ENCODE measurements at places on chromosomes 6 and 20. TPM values are rescaled to one million over a fixed set of nuclear protein-coding genes. Genes with fewer than 3 reads are reported as not detected.

DNA sequence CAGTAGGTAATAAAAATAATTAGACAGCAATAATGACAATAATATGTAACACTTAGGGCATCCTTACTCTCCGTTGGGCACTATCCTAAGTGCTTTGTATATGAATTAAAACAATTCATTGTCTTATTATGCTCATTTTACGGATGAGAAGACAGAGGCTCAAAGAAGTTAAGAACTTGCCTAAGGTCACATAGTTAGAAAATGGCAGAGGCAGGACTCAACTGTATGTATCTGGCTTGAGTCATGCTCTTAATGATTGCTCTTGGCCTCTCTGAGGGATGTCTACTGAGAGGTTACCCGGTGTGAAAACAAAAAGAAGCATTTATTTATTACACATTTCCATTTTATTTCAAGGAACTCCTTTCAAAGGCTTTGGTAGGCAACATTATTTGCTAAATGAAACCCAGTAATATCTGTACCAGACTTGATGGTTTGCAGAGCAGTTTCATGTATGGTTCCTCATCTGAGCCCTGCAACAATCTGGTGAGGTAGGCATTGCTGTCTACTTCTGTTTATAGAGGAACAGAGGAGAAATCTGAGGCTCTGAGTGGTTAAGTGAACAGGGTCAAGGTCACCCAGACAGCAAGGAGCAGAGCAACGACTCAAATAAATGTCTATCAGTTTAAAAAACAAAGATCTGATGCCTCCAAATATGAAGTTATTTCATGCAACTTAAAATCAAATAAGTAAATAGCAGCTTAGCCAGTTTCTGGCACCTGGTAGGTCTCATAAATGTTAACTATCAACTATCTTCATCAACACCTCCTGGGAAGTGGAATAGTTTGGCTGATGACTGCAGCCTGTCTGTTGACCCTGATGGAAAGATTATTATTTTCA is 4.2 kb upstream of the PARD6B start:
- no peak for DNase-seq

GRCh38 chr20:63691711-63692435 is 4.6 kb upstream of the TNFRSF6B start:
- DNase-seq = no peak

DNA sequence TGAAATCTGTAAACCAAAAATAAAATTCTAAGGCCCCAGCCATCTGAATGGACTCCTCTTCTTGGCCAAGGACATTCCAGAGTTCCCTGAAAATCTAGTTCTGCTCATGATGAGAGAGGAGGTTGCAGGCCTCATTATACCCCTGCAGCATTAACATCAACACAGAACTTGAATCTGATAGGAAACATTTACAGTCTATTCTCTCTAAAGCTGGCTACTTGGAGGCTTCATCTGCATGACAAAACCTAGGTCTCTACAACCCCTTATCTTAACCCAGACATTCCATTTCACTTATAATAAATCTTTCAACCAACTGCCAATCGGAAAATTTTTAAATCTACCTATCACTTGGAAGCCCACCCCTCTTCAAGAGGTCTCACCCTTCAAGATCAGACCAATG is 15.7 kb downstream of the RTN4IP1 start:
- no peak for DNase-seq

DNA sequence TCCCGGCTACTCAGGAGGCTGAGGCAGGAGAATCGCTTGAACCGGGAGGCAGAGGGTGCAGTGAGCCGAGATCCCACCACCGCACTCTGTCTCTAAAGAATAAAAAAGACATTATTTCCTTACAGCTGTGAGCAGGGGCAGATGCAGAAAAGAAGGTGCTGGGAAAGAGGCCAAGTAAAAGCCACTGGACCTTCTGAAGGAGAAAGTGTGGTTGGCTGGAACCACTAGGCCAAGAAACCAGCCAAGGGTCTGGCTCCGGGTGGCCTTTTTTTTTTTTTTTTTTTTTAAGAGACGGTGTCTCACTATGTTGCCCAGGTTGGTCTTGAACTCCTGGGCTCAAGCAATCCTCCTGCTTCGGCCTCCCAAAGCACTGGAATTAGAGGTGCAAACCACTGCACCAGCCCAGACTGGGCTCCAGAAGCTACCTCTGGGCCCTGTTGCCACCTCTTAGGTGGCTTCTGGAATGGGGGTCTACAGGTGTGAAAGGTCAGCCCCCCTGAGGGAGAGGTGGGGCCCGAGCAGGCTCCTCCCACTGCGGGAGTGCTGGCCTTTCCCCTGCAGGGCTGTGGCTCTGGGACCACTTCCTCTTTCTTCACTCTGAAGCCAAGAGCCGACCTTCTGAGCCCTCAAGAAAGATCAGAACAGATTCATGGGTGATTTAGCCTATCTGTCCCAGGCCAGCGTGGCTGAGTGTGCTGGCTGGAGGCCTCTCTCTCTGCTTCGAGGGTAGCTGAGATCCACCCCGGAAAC is at the start of gene FGD2:
FGD2 (plus strand) TSS at position 595 of the 750 bp plus-strand sequence. CDS start 163 bp downstream, outside the sequence.
- no peak for DNase-seq

- DNase-seq = no peak
These were observed 14.9 kb upstream of the FAM210B start for GRCh38 chr20:56343861-56344381.

DNA sequence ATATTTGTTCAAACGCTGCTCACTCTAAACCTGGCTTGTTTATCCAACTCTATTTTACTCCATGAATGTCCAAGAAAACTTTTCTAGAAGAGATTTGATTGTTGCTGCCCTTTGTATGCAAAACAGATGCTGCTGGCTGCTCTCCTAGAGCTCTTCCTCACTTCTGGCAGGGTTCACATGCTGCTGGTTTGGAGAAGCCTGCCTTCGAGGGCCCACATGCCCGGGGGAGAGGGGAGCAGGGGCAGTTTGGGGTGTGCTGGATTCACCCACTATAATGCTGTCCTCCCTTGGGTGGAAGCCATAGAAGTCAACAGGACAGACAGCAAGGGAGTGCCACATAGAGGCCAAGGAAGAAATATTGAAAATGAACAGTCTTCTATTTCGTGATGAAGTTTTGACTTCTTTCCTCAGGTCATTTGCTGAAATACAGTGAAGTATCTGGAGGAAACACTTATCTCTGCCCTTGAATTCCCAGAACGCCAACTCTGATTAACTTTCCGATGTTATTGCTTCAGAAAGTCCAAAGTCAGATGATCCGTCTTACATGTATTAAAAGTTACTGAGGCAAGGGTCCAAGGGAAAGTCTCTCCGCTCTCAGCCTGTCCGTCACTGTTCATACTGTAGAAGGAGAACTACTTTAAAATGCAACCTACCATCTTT is 32.4 kb downstream of the LY86 start:
- no peak for DNase-seq

DNA sequence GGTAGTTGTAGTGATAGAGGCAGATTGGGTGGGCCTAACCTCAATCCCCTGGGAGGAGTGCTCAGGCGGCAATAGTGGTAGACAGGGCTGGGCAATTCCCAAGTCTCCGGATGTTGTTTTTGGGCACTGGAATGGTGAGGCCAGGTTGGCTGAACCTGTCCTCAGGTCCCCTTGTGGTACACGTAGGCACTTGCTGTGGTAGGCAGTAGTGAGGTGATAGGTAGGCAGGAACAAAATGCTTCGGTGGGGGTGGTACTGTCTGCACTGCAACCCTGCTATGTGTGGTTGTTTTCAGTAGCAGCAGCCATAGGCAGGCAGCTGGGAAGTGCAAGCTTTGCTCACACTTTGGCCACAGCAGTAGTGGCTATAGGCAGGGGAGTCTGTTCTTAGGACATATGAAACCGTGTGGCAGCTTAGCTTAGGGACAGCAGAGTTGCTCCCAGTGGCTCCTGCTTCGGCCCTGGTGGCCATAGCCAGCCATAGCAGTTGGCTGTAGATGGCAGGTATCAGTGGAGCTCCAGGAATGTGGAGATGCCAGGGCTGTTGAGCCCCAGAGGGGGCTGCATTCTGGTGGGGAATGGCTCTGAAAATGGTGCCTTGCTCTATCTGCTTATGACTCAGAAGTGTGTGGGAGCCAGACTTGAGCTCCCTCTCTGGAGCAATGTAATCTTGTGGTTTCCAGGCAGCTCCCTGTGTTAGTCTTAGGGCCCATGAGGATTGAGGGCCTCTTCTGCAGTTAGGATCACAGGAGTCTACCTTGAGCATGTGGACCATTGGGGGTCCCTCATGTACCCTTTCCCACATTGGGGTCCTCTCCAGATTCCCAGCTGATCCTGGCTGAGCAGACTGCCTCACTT is 241.8 kb upstream of the BMP2 start:
- no peak for DNase-seq

DNA sequence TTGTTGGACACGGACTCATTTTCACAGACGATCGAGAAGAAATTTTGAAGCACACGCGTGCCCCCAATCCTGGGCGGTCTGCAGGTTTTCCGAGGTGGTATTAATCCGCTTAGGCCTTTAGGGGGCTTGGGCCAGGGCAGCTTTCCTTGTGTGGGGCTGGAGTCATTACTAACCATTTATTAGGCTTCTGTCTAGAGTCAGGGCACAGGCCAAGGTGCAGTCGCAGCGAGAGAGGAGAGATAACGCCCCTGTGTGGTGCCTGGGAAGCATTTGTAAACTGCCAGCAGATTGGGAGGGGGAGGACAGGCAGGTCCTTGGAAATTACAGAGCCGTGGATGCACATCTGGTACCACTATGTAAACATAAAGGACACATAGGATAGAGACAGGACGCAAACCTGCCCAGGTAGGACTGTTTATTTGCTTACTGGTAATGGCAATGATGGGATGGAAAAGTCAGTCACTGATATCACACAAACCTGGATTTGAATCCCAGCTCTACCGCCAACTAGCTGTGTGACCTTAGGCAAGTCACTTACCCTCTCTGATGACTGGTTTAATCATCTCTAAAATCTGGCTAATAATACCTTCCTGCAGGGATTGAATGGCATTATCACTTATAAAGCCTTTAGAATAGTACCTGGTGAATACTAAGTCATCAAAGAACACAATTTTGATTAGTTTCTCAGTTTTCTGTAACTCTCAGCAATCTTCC is 76.4 kb downstream of the TMEM242 start:
- DNase-seq = no peak

- DNase-seq = no peak
These were observed 28.0 kb downstream of the RRBP1 start for GRCh38 chr20:17653835-17654648.

GRCh38 chr6:25056130-25056529 is 120.4 kb upstream of the RIPOR2 start:
- no peak for DNase-seq

DNA sequence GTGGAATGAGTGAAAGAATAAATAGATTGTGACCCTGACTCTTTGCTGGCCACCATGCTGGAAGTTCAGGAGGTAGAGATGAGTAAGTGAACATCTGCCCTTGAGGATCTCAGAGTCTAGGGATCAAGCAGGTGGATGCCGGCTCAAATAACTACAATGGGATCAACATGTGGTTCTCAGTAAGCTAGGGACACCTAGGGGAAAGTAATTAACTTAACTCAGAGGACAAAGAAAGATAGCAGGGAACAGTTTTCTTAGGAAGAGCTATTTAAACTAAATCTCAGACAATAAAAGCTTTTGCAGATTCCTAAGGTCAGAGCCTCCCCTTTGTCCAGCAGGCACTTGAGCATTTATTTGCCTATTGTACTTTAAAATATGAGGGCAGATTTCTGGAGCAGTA is 29.1 kb downstream of the SLC13A3 start:
- DNase-seq = no peak

- no peak for DNase-seq
These were observed 11.3 kb downstream of the RBM38 start for GRCh38 chr20:57402206-57403125.

- DNase-seq = no peak
These were observed 192.0 kb downstream of the ERMARD start for GRCh38 chr6:169943241-169944060.

DNA sequence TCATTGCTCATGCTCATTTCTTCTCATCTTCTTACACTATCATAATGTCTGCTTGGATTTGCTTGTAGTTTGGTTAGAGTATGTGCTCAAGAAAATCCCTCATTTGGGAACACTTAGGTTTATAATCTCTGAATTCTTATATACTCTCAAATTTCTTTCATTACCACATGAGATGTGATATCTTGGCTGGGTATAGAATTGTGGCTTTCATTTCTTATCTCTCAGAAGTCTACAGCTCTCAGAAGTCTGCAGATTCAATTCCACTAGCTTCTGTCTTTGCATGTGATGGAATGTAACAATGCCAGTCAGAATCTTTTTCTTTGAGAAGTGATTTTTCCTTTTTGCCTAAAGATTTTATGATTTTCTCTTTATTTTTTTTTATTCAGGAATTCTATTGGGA is 50.9 kb downstream of the STMND1 start:
- DNase-seq = no peak

- no peak for DNase-seq
These were observed 12.2 kb downstream of the RRP36 start for GRCh38 chr6:43033496-43034189.

DNA sequence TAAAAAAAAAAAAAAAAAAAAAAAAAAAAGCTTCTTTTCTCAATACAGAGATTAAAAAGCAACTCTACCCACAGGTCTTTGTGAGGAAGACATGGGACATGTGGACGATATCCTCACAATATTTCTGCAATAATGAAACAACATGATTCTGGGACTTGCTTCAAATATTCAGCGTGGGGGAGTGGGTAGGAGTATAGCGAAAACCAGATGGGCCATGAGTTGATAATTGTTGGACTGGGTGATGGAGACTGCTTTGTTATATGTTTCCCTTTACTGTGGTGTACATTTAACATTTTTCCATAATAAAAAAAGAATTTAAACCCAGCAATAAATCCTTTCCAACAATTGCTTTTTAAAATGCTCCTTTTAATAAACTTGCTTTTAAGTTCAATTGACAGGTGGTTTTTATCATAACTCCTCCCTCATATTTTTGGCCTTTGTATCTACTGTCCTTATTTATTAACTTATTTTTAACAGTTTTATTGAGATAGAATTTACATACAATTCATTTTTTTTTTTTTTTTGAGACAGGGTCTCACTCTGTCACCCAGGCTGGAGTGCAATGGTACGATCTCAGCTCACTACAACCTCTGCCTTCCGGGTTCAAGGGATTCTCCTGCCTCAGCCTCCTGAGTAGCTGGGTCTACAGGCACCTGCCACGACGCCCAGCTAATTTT is 40.4 kb upstream of the ARFGEF2 start:
- DNase-seq = no peak

GRCh38 chr6:14681699-14682487 is 564.0 kb upstream of the JARID2 start:
- no peak for DNase-seq

GJA10 gene
- total RNA-seq = not detected

SLC26A8 gene
- total RNA-seq = not detected

POU5F1 gene
- not detected for total RNA-seq

DLK2 gene
- not detected for total RNA-seq

TRIM15 gene
- not detected for total RNA-seq

SLC22A3 gene
- total RNA-seq = 75.4 TPM

RTEL1 gene
- total RNA-seq = 4.1 TPM

PNLDC1 gene
- total RNA-seq = not detected

Data from gastrocnemius medialis (tissue), 4 donors.